ENCODE measurements at places on chromosomes 3 and 15.

GRCh38 chr3:134232151-134232550 is 18.5 kb downstream of the RYK start:
- DNase-seq: no peak

- DNase-seq: no peak
Measured at GRCh38 chr3:72270072-72270681, 485.2 kb upstream of the PROK2 start.

- no peak for DNase-seq
Measured at GRCh38 chr3:187747506-187747905, 2.2 kb upstream of the BCL6 start.

DNA sequence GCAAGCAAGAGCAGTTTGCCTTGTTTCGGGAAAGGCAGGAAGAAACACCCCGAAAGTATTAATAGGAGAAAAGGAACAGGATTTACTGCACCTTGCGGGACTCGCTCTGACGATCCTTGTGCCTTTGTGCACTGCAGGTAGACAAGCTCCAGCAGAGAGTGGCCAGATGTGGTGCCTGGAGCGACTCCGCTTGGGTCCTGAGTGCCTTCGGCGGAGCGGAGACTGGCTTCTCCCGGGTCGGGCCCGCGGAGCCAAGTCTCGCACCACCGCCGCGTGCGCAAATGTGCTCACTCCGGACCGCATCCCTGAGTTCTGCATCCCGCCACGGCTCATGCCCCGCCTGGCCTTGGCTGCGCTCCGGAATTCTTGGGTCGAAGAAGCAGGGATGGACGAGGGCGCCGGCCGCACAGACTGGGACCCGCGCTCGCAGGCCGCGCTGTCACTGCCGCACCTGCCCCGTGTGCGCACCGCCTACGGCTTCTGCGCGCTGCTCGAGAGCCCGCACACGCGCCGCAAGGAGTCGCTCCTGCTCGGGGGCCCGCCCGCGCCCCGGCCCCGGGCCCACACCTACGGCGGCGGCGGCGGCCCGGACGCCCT is 769 bp downstream of the C2CD4A start:
- DNase-seq: peak; percentile 50

DNA sequence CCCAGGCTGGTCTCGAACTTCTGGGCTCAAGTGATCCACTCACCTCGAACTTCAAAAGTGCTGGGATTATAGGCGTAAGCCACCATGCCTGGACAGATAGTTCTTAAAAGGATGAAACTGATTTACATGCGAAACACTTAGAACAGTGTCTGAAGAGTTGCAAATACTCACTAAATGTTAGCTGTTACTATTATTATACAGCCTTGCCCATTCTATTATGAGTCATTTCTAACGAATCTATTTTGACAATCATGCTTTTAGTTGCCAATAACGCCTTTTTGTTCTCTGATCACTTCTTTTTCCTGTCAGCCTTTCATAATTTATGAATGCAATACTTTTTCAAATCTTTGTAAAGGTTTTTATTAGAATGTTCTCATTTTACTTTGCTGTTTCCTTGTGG is 112.7 kb downstream of the SNRK start:
- no peak for DNase-seq

DNA sequence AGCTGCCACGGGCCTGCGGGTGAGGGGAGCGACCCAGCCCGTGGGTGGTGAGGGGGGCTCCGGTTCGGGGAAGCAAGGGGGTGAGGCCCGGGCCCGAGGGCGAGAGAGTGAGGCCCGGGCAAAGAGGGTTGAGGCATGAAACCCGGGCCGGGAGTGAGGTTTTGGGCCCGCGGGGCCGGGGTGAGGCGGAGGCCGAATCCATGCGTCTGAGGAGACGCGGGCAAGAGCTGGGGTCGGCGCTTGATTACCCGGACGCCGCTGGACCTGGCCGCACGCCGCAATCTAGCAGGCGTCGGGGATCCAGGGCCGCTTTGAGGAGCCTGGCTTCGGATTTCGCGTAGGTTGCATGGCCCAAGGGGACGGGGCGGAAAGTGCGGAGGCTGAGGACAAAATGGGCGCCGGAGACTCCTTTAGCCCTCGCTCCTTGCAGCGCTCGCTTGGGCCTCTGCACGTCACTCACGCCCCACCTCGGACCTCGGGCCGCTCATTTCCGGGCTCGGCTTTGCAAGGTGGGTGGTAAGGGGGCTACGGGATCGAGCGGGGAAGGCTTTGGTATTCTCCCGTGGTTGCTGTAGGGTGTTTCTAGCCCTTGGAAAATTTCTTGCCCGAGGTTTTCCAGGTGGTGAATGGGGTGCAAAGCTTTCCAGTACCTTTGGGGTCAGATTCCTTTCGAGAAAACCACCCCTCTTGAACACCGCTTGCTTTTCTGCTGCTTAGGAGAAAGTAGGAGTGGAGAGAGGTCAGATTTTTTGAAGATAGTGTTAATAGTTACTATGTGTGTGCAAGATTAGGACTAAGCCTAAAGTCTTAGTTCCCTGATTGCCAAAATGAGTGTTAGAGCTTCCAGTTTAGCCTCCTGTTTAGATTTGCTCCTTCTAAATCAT is 827 bp downstream of the SLC25A36 start:
- DNase-seq: peak; percentile 62

GRCh38 chr15:69853544-69853951 is 244.2 kb downstream of the TLE3 start:
- no peak for DNase-seq

- no peak for DNase-seq
Measured at GRCh38 chr3:99248913-99249312, 347.4 kb upstream of the DCBLD2 start.

- no peak for DNase-seq
Measured at GRCh38 chr3:129433565-129433964, 5.1 kb upstream of the EFCAB12 start.

GRCh38 chr15:100464256-100464655 is 64.5 kb downstream of the CERS3 start:
- no peak for DNase-seq

GRCh38 chr3:167972502-167972901 is 123.2 kb downstream of the GOLIM4 start:
- DNase-seq: no peak

- peak; percentile 32 for DNase-seq
Measured at GRCh38 chr15:62344806-62345539, 179.9 kb upstream of the C2CD4B start.

- DNase-seq: no peak
Measured at GRCh38 chr3:194053136-194053535, 82.8 kb upstream of the HES1 start.

GRCh38 chr3:27079427-27080257 is 289.5 kb downstream of the NEK10 start:
- no peak for DNase-seq

- DNase-seq: no peak
Measured at GRCh38 chr3:129240436-129240835, 9.0 kb upstream of the COPG1 start.

DNA sequence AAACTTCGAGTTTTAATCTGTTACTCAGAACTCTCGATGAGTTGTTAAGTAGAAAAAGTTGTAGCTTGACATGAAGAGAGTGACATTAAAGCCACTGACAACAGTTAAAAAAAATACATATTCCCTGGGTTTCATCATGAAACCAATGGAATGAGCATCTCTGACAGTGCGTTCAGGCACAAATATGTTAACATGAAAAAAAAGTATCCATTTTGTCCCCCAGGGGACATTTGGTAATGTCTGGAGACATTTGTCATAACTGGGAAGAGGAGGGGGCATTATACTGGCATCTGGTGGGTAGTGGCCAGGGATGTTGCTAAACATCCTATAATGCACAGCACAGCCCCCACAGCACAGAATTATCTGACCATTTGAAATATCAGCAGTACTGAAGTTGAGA is 14.8 kb upstream of the FOXP1 start:
- no peak for DNase-seq

- DNase-seq: no peak
Measured at GRCh38 chr3:126050050-126050392, 33.9 kb downstream of the SLC41A3 start.

GRCh38 chr15:75455424-75455981 is 4.0 kb upstream of the SIN3A start:
- peak; percentile 91 for DNase-seq

DNA sequence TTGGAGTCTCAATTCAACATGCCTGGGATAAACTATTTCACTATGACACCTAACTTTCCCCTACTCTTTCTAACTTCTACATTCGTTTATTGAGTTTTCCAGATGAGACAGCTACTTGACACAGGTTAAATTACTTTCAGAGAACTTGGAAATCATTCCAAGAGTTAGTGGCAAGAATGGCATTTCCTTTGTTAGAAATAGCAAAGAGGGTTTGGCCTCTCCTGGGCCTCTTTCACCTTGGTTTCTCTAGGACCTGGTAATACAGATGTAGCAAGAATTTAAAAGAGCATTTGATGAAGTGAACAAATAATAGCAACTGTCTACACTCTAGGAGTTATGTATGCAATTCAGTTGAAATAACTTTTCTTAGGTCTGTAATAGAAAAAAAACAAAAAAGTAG is 748.9 kb downstream of the MECOM start:
- no peak for DNase-seq

- DNase-seq: no peak
Measured at GRCh38 chr15:94370206-94370935, 139.0 kb downstream of the MCTP2 start.
